ENCODE measurements at places on chromosomes 2 and 18.
A peak's percentile ranks its signal among the peaks of the same experiment; 100 is the strongest.

DNA sequence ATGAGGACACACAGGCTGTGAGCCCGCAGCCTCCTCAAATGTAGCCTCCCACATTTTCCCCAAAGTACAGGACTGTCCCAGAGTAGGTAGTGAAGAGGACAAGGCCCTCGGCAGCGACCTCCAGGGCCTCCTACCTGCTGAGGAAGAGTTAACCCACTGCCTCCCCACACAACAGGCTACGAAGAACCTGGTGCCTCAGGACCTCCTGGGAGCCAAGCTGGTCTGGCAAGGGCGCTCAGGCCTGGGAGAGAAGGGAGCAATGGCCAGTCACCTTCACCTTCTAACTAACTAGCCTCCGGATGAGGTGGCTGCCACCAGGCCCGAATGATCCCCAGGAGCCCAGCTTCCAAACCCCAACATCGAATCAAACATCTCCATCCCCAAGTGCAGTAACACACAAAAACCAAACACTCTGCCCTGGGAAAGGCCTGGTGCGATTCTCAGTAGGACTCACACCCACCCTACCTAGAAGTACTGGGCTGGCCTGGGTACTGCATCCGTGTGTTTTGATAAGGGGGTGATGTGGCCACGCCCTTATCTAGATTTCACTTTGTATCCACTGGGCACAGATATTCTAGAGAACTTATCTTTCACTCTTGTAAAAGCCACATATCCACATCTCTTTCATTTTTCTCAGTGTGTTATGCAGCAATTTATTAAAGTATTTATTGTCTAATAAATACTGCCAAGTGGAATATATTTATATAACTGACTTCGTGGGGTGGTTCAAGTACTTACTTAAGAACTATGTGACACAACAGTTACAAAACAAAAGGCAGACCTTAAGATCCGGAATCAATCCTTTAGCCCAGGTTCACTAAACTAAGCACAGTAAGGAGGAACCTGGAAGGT lies 9.7 kb downstream of the ERFE start:
- DNase-seq, result no peak

DNA sequence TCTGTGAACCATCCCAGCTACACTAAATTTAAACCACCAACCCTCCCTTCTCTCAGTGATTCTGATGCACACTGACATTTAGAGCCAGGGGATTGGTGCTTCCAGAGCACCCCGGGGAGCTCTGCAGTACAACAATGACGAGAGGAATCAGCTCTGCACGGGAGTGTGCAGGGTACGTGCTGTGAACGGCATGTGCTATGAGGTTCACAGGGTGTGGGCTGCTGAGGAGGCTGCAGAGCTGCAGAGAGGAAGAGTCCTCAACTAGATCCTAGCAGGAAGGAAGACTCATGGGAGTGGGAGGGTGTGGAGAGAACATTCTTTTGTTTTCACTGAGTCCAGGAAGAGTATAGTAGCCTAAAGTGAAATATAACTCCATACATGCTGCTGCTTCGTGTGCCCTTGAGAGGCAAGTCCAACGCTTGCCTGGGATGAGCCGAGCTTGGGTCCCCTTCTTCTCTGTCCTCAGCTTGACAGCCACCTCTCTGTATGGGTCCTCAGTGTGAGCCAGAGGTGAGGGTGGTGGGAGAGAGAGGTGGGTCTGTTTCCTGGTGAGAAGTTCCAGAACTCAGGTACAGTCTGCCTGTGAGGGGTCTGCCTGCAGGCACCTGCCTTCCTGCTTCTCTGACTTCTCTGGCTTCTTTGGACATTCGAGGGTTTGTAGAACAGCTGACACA lies 118.8 kb downstream of the CTIF start:
- no peak for DNase-seq

GRCh38 chr2:15975676-15976075 lies 35.3 kb downstream of the MYCN start:
- DNase-seq, result no peak

DNA sequence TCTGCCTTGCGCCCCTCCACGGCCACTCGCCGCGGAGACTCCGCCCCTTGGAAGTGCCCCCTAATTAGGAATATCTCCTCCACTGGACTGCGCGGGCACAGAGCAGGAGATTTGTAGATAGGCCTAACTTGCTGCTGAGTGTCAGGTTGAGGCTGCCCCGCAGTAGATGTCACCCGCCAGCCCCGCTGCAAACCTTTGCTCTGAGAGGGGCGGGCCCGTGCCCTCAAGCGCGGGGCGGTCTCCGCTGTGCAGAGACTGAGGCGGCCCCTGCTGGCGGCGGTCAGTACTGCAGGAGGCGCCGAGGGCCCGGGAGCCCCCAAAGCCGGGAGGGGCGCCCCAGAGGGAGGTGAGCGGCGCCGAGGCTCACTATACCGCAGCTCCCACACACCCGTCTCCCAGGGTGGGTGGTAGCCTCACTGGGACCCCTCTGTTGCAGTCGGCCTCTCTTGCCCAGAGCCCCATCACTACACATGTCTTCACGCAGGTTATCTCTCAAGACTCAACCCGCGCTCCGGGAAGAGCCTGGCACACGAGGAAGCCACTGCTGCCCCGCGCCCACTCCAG lies 2.9 kb upstream of the NEURL3 start:
- DNase-seq, result peak; percentile 90

DNA sequence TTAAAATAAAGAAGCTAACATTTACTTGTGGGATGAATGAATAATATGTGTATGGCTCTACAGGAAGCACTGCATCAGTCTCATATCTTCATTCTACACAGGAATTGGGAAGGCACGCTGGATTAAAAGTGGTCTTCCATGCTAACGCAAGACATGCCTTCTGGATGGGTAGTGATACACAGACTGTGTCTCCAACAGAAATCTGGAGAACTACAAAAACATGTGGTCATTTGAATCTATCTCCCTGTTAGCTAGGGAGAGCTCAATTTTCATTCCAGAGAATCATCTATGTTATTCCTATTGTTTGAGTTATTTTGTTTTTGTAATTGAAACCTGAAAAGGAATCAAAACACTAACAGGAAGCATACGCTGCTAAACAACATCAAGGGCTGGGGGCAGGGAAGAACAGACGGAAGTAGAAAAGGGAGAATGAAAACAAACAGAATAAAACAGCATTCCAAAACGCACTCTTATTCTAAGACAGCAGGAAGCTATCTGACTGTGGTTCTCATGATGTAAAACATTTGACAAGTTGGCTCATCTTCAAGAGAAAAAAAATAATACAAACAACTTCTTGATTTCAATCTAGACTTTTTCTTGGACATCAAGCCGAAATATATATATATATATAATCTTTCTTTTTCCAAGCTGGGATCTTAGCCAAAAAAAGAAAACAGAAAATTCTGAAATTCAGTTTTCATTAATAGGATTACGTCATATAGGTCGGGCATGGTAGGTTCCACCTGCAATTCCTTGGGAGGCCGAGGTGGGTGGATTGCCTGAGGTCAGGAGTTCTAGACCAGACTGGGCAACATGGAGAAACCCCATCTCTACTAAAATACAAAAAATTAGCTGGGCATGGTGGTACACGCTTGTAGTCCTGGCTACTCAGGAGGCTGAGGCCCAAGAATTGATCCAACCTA lies 31.5 kb upstream of the ASNSD1 start:
- DNase-seq, result no peak

GRCh38 chr2:217918308-217919024 lies 84.3 kb downstream of the TNS1 start:
- DNase-seq, result no peak

GRCh38 chr2:224219781-224220180 lies 180.7 kb upstream of the SERPINE2 start:
- no peak for DNase-seq

GRCh38 chr18:58527952-58528287 lies 101.0 kb downstream of the ALPK2 start:
- DNase-seq, result no peak

DNA sequence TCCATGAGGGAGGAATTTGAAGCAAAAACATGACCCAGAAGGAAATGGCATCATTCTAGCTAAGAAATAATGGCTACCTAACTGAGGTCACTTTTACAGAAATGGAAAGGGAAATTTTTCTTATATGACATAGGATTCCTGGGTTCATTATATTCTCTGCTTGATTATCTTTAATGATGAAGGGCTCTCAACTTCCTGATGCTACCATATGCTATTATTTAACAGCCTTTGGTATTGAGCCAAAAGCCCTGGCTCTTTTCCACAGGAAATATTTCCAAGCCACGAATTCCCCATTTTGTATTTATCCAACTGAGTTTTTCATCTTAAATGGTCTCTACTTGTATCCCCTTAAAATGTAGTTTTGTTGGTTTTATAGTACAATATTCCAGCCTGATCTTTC lies 63.2 kb upstream of the NPAS2 start:
- no peak for DNase-seq

DNA sequence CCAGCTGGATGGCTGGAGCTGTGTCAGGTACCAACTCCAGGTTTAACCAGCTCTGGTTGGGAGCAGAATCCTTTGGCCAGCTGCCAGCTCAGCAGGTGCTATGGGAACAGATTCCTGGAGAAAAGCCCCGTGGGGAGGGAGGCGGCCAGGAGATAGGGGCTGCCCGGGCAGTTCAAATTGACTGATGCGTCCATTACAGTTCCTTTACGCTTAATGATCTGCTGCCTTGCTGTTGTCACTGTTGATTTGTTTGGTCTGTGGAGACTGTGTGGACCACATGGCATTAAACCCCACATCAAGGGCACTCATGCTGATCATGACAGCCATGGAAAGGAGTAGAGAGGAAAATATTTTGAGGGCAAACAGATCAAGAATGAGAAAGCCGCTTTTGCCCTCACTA lies 200.0 kb downstream of the TSN start:
- DNase-seq, result no peak

GRCh38 chr2:204436230-204436629 lies 109.0 kb upstream of the PARD3B start:
- DNase-seq, result no peak

GRCh38 chr2:233204286-233204936 lies 47.1 kb upstream of the ATG16L1 start:
- DNase-seq, result no peak

- no peak for DNase-seq
Measured at GRCh38 chr2:164879901-164880535, 38.4 kb upstream of the COBLL1 start.

- DNase-seq, result no peak
Measured at GRCh38 chr18:7568426-7568825, 1.3 kb downstream of the PTPRM start.

DNA sequence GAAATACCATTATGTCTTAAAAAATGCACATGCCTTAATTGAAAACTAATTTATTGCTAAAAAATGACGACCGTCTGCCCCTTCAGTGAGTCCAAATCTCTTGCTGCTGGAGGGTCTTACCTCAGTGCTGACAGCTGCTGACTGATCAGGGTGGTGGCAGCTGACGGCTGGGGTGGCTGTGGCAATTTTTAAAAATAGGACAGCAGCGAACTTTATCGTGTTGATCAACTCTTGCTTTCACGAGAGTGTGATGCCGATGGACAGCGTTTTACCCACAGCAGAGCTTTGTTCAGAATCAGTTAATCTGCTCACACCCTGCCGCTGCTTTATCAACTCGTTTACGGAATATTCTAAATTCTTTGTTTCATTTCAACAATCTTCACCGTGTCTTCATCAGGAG lies 21.2 kb upstream of the CTDP1 start:
- no peak for DNase-seq

- no peak for DNase-seq
Measured at GRCh38 chr2:95315801-95316411, 18.8 kb downstream of the KCNIP3 start.

DNA sequence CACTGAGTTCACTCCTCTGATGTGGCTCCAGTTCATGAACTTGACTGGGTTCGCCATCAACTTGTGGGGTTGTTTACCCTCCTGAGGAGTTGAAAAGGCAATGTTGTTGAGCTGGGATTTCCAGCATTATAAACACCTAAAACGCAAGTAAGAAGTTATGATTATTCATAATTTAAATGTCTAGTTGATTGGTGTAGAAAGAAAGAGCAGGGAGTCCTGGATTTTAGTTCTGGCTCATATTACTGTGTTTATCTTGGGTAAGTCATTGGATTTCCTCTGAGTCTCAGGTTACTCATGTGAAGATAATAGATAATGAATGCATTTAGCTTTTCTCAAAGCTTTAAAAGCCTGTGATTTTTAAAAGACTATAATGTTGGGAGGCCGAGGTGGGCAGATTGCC lies 438.0 kb upstream of the CDH20 start:
- no peak for DNase-seq

DNA sequence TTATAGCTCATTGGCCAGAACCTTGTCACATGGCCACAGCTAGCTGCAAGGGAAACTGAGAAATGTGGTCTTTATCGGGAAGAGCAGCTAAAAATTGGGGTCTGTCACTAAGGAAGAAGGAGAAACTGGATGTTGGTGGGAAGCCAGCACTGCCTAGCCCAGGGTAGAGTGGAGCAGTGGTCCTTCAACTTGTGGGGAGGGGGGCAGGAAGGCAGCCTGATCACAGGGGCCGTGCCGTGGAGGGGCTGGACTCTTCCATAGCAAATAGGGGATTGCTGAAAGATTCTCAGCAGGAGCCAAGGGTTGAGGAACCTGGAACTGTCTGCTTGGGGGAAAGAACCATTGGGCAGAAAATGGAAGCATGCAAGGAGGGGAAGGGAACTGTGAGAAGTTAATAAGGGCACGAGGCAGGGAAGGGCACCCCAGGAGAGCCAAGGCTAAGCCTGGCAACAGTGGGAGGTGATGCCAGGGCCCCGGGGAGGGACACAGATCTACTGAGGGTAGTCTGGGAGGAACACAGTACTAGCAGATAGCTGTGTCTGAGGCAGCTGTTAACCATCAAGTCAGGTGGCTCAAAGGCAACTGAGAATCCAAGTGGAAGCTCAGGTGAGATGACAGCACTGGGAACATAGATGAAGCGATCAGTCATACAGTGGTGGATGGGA lies 5.9 kb upstream of the NEURL3 start:
- no peak for DNase-seq

DNA sequence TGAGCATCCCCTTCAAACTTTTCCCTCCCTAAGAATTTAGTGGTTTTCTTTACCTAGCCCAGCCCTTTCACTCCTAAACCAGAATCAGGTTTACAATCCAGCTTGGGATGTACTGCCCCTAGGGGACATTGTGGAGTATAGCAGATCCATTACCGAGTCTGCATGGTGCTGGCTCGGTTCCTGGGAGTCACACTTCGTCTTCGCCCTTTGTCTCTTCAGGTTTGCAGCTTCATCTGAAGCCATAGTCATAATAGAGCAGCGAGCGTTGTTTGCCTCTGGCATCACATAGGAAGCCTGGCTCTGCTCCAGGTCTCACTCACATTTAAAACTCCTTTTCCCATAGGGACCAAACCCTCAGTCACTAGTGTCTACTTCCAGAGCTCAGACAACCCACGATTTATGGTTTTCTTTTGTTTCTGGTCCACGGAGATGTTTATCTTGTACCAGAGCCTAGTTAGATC lies 16.8 kb upstream of the LYPD6 start:
- no peak for DNase-seq

DNA sequence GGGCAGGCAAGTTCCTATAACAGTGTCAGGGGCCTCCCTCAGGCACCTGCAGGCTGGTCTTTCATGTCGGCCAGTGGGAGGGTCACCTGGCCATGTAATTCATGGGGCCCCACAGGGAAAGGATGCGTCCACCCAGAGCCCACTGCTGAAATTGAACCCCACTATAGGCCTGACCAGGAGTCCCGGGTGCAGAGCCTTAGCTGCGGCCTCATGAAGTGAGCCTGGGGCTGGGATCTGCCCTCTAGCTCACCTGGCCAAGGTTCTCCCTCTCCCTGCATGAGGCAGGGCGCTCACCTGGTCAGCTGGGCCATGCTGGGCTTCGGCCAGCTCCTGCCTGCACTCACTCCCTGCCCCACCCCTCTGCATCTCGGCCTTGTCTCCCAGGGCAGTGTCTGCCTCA lies 41.1 kb downstream of the C1QL2 start:
- no peak for DNase-seq

GRCh38 chr2:241261628-241262027 lies 53.8 kb downstream of the HDLBP start:
- DNase-seq, result no peak

- DNase-seq, result no peak
Measured at GRCh38 chr2:196610796-196611195, 28.7 kb upstream of the CCDC150 start.

All from activated naive CD4-positive, alpha-beta T cell treated with Interleukin-2 at 50 U/mL for 16 hours (primary cell).